IMR-90 (cell line): ENCODE measurements at places on chromosomes 11 and 22. TPM values are rescaled to one million over a fixed set of nuclear protein-coding genes. Genes with fewer than 3 reads are reported as not detected.

DNA sequence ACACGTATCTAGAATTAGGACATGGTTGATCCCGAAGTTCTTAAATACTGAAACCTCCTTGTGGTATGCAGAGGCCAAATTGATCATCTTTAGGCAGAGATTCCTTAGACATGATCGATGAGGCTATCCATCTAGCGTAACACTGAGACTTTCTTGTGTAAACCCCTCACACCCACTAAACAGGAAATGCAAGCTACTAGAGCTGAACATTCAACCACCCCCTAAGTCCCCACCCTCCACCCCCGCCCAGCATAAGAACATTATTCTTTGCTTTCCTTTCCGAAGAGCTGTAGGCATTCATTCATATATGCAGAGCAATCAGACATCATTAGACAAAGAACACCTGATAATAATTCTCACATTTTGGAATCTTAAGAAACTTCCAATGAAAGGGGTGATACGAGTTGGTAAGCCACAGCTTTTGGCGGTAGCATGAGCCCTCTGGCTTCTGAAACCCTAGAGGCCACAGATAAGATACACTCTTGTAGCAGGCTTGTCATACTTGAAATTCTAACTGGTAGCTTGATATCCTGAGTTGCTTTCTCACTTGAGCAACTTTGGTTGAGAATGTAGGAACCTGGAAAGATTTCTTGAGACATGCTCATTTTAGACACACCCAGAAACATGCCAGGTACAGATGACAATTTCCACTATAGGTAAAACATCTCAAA lies 42.2 kb downstream of the FLI1 start:
- no peak for DNase-seq

TSSK2 gene
- total RNA-seq: not detected in 2 replicates

SLC17A6 gene
- not detected in 2 replicates for total RNA-seq

NELL1 gene
- not detected in 2 replicates for total RNA-seq

SCGB1A1 gene
- not detected in 2 replicates for total RNA-seq

- DNase-seq: peak; percentile 100
Observed at GRCh38 chr11:125263268-125263790, 98.8 kb downstream of the PKNOX2 start.

GRCh38 chr22:44261861-44262595 lies 50.7 kb downstream of the SHISAL1 start:
- DNase-seq: no peak

DNA sequence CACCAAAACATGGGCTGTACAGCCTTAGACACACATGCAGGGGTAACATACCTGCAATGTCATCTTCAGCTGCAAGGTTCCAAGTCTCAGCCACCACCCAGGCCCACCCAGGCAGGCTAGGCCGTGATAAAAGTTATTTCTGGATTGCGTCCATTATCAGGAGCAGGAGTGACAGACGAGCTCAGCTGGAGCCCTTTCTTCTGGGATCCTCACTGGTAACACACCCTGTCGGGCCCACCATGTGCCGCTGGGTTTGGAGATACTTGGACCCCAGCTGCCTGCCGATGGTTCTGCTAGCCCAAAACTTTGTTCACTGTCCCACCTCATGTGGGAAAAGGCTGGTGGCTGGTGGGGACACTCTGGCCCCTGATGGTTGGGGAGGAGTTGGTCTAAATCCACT lies 24.8 kb downstream of the TMPRSS5 start:
- no peak for DNase-seq

- DNase-seq: peak; percentile 46
Observed at GRCh38 chr11:76803811-76804600, 20.9 kb downstream of the TSKU start.

DNA sequence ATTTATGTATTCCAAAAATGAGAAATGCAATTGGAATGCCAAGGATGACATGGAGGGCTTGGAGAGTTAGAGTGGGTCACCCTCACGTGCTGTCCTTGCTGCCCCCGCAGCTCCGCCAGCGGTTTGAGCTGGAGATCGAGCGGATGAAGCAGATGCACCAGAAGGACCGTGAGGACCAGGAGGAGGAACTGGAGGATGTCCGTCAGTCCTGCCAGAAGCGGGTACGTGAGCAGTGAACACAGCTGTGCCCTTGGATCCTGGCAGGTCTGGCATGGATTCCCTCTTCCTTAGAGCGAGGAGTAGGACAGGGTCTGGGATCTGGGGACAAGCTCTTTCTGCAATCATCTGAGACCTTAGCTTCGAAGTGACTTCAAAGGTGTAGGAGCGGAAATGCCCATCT lies 166.2 kb downstream of the MYO18B start:
- no peak for DNase-seq

GRCh38 chr11:64009710-64010109 lies 23.5 kb downstream of the OTUB1 start:
- DNase-seq: no peak

DNA sequence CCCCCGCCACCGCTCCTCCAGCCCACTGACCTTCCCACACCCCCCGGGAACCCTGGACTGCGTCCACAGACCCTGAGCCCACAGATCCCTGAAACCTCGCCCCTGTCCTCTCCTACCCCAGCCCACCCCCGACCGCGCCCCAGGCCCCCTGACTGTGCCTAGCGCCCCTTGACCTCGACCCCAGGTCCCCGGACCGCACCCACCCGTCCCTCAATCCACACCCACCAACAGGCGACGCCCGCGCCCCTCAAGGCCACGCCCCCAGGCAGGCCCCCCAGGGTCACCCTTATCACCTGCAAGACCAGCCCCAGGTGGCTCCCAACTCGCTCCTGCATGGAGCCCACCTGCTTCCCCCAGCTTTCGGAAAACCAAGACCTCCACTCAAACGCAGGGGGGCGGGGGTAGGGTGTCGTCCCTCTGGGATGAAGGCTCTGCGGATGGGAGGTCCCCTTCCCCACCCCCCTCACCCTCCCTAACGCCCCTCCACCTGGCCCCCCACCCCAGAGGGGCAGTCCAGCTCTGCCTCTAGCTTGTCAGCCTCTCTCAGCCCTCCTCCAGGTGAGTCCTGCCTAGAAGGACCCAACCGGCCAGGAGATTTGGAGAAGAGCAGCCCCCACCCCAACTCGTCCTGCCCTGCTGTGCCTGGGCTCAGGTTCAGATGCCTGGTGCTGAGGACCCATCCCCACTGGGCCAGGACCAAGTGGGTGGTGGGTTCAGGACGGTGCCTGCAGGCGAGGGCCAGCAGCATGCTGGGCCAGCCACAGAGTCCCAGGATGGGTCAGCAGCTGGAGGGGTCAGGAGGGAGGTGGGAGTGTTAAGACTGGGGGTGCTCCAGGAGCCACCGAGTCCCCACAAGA lies 3.1 kb upstream of the IL17REL start:
- DNase-seq: no peak

DNA sequence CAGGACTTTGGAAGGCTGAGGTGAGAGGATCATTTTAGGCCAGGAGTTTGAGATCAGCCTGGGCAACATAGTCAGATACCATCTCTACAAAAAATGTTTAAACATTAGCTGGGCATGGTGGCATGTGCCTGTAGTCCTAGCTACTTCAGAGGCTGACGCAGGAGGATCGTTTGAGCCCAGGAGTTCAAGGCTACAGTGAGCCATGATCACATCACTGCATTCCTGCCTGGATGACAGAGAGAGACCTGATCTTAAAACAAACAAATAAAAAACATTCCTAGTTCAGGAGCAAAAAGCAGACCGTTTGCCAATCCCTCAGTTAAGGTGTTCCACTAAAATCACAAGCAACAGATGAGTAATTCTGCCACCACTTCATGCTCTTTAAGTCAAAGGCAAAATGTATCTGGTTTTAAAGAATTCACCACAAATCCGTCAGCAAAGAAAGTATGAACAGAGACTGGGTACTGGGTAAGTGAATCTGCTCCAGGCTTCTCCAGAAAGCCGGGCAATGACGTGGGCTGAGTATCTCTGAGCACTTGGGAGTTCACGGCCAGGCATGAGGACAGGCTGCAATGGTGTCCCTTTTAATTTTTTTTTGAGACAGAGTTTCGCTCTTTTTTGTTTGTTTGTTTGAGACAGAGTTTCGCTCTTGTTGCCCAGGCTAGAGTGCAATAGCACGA lies 19.5 kb downstream of the CLTCL1 start:
- DNase-seq: peak; percentile 74

C11orf16 gene
- not detected in 2 replicates for total RNA-seq

DNA sequence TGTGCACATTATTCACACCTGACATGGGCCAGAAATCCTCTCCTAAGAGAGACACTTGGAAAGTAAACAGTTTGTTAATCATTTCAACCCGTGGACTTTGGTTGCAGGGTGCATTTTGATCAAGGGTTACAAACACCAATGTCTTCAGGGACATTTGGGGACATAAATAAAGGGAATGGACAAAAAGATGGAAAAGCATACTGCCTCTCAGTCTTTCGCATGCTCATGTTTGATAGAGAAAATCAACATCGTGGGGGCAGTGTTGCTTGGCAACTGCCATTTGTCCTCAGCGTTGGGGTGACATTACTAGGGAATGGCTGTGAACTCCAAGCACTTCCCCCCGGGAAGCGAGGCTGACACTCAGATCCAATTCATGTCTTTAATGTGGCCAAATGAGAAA lies 114.7 kb upstream of the OR4B1 start:
- DNase-seq: no peak

DNA sequence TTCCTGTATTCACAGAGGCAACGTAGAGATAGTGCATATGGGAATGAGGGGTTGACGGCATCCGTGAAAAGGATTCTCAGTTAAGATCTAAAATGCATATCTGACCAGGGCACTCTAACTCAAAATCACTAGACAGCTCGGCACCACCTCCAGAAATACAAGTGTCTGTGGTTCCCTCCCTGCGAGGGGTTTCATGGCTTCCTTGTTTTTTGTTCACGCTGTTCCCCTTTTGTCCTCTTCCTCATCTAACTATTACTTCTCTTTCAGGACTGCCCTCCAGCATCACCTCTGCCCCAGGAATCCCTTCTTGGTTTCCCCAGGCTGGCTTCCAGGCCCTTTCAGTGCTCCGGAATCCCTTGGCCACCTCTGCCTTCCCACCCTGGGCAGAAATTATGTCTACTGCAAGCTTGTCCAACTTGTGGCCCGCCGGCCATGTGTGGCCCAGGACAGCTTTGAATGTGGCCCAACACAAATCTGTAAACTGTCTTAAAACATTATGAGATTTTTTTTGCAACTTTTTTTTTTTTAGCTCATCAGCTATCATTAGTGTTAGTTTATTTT lies 159.9 kb downstream of the FBXO7 start:
- DNase-seq: no peak

- DNase-seq: no peak
Observed at GRCh38 chr11:65506290-65506771, 7.5 kb downstream of the MALAT1 start.

- DNase-seq: no peak
Observed at GRCh38 chr11:30171661-30172060, 59.2 kb upstream of the FSHB start.

GRCh38 chr11:42179216-42179615 lies 719.8 kb upstream of the LRRC4C start:
- no peak for DNase-seq

ATG16L2 gene
- total RNA-seq: 1.3 and 1.4 TPM in 2 replicates

DNA sequence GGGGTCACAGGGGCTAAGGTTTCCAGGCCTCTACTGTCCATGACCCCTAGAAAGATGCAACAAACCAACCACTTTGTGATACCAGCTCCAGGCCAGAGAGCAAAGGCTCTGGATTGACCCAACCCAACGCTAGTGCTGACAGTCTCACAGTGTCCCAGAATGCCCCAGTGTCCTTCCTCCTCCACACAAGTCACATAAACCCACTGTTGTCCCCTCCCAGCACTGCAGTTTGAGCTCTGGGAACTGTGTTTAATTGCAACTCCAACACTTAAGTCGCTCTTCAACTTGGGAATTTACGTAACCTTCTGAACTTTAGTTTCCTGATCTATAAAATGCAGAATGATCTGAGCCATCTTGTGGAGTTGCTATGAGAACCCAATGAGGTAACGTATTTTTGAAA lies 47.5 kb downstream of the PC start:
- DNase-seq: no peak

DNA sequence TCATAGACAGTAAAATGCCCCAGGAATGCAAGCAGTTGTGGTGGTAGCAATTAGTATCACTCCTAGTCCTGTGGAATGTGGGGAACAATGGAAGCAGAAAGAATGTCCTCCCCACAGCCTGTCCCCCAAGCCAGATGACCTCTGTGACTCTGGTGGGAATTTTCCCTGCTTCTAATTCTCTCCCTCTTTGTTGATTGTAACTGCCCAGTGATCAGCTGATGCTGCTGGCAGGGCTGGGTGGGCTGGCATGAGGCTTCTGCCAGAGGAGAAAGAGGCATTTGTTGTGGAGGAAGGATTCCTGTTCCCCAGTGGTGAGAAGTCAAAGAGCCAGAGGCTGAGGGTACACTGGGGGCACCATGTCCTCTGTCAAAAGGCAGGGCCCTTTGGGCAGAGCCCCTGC lies 116.7 kb upstream of the NCAM1 start:
- DNase-seq: no peak

- DNase-seq: no peak
Observed at GRCh38 chr11:66359662-66360087, 11.9 kb downstream of the SLC29A2 start.

DNA sequence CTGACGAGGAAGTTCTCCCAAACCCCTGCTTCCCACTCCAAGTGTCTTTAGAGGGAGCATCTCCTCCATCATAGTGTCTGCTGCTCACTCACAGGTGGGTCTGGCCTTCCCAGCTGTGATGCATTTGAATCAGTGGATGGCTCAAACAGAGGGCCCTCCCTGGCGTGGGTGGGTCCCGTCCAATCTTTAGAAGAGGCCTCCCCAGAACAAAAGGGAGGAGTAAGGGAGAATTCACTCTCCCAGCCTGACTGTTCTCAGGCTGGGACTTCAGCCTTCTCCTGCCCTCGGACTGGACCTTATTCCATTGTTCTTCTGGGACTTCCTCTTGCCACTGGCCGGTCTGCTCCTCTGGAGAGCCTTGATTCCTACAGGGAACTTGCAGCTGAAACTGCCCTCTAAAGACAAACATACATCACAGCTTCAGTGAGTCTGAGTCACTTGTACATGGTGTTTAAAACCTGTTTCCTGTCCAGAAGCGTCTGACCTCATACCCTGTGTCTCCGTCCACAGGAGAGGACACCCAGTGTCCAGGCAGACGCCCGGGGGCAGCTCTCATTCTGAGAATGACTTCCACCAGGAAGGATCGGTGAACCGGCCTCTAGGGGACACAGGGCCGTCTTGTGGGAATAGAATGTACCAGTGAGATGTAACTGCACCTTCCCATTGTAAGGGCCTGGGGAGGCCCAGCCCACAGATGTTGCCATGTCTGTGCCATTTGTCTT lies 234.7 kb downstream of the BRD1 start:
- no peak for DNase-seq

DNA sequence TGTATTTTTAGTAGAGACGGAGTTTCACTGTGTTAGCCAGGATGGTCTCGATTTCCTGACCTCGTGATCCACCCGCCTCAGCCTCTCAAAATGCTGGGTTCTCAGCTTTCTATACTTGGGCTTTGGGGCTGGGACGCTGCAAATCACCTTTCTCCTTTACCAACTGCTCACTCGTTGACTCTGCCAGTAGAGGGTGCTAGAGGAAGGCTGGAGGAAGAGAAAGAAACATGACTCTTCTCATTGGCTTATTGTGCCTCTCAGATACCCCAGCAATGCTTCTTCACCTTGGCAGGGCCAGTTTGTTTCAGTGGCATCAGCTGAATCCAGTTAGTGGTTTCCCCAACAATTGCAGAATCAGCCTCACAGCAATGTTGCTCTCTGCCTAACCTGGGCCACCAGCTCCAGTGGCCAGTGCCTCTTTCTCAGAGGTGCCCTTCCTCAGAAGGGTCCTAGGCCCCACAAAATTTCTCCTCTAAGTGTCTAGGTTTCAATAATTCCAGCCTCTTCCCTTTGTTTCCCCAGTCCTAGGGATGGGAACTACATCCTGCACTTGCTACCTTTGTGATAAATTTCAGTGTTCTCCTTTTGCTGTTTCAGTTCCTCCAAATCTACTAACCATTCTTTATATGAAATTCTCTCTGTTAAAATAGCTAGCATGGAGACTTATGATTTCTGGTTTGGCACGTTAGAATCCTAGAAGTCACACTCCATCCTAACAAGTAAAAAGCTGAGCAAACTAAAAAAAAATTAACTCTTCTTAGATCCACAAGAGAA lies 71.5 kb upstream of the VSTM5 start:
- peak; percentile 72 for DNase-seq
